GF-D8 (cell line): ENCODE measurements at places on chromosomes 11 and 22.

GRCh38 chr22:38957808-38958650 lies 620 bp downstream of the APOBEC3A start:
- DNase-seq = no peak

DNA sequence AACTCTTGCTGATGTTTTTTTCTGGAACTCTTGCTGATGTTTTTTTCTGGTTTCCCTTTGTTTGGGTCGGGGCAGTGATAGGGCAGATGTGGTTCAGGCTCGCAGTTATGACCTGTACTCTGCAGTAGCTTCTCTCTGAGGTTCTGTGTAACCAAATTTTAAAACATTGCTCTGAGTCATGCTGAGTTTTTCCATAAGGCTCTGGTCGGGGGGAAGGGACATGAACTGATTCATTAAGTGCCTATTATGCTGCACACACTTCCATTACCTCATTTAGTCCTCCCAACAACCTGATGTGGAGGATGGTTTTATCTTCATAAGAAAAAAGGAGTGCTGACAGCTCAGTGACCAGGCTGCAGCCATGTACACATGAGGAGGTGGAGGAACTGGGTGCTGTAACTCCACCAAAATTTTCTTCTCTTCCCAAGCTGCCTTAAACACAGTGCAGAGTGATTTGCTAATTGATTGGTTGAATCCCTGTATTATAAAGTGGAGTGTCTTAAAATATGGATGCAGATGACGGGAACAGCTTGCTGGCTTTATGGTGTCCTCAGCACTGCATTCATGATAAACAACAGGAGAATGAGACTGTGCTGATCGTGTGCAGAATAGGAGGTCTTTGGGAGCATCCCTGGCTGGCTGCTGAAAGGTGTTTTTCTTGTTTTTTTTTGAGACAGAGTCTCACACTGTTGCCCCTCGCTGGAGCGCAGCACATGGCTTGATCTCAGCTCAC lies 19.1 kb downstream of the TNRC6B start:
- DNase-seq = no peak

DNA sequence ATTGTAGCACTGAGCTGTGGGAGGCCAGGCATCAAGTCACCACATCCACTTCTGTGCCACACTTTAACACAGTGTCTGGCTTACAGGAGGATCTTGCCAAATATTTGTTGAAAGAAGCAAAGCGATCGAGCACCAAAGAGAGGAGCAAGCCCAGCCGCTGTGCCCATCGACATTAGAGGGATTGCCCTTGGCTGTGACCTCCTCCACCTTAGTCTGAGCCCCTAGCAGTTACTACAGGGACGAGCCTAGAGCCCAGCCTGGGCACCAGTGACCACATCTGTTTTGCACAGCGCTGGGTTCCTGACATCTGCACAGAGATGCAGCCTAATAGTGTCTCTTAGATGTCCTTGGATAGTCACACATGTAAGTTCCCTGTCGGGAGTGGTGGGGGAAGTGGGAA lies 17.7 kb downstream of the GRIK4 start:
- DNase-seq = no peak

DNA sequence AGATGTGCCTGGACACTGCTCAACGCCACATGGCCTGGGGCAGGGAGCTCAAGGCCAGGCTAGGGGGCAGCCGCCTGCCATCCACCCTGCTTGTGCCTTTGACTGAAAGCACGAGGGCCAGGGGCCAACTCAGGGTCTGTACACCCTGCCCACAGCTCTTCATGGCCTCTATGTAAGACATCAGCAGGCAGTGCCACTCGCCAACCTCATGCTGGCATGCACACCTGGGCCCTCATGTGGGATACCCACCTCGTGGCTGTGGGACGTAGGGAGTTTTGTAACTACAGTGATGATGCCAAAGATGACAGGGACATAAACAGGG lies 25.6 kb downstream of the TBX1 start:
- DNase-seq = no peak

GRCh38 chr11:105641433-105641832 lies 31.6 kb downstream of the GRIA4 start:
- no peak for DNase-seq
